ENCODE measurements at places on chromosomes 3 and 15.

DNA sequence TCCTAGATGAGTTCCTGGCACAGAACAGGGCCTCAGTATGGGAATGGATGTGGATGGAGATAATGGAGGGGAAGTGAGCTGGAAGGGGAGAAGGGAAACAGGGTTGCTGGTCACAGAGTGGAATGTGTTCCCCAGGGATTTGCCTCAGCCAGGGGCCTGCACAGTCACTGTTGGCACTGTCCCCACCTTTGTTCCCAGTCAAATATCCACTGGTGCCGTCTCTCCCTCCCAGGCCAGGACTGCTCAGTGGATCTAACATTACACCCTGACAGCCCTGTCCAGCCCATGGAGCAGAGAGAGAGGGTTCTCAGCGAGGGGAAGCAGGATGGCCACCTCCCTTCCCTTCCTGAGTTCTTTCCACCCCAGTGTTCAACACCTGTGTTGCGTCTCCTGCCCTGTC, 1.5 kb upstream of the PPP1R2 start:
- no peak for DNase-seq

- no peak for DNase-seq
These were observed 105.9 kb downstream of the TP63 start for GRCh38 chr3:189737071-189737470.

DNA sequence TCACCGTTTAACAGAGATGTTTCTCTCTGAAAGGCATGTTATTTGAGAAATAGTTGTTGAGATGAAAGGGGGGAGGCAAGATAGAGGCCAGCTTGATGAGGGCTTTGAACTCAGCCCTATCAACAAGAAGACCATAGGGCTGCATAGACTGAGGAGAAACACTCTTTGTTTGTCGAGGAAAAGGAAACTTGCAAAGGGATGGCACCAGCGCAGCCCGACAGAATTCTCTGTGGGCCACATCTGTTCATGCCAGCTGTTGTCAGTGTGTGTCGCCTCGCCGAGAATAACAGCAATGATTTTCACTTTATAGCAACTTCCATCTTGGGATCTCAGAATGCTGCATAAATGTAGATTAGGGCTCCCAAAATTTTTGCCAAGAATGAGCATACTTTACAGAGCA, 478.3 kb upstream of the TPRG1 start:
- DNase-seq: no peak

- no peak for DNase-seq
These were observed 92.8 kb downstream of the GOLIM4 start for GRCh38 chr3:168002786-168003368.

- no peak for DNase-seq
These were observed 55.8 kb upstream of the LMCD1 start for GRCh38 chr3:8445861-8446260.

GRCh38 chr3:15948388-15948787, 150.6 kb upstream of the ANKRD28 start:
- DNase-seq: no peak

- no peak for DNase-seq
These were observed 416.5 kb downstream of the TBL1XR1 start for GRCh38 chr3:176780766-176781165.

DNA sequence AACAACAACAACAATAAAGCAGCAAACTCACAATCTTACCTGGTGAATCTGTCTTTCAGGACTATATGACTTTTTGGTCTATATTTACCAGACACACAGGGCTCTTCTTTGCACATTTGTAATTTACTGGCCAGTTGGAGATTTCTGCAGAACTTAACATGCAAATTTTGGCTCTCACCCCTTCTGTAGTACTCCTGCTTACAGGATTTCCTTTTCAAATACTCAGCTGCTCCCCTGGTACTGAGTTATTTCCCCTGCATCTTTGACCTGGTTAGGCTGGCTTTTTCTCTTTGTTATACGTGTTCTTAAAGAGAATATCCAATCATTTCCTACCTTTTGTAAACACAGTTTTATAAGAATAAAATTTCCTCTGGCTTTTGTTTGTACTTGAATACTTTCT, 228.0 kb downstream of the MBNL1 start:
- no peak for DNase-seq

DNA sequence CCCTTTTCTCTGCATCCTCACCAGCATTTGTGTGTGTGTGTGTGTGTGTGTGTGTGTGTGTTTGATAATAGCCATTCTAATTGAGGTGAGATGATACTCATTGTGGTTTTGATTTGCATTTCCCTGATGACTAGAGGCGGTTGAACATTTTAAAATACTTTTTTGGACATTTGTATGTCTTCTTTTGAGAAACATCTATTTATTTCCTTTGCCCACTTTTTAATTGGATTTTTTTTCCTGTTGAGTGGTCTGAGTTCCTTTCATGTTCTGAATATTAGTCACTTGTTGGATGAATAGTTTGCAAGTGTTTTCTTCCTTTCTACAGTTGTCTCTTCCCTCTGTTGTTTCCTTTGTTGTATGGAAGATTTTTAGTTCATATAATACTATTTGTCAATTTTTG, 54.3 kb upstream of the THSD4 start:
- no peak for DNase-seq

GRCh38 chr3:154540950-154541604, 111.1 kb upstream of the GPR149 start:
- no peak for DNase-seq

DNA sequence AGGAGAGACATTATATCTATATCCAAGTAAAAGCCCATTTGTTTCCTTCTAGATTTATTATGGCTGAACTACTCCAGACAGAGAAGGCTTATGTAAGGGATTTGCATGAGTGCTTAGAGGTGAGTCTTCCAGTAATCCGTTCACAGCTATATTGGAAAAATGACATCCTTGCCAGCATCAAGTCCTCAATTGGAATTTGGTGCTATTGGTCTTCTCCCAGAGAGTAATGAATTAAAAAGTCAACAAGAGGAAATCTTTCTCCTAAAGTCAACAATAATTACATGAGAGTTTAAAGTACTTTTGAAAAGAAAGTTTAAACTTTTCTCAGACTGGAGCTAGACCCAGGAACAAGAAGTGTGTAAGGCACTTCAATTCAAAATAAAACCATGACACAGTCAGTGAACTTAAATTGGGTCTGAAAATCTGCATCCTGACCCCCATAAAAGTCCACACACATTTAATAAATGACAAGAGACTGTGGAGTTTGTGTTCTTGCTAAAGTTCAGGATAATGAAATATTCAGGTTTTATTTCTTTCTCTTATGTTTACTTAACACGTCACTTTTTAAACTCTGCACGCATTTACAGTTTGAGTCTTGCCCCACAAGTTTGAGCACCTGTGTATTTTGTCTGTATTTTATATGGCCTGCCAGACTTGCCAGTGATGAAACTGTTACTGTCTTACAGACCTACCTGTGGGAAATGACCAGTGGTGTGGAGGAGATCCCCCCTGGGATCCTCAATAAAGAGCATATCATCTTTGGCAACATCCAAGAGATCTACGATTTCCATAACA, 268.2 kb upstream of the UMPS start:
- no peak for DNase-seq

GRCh38 chr3:157088601-157089454, 71.1 kb downstream of the CCNL1 start:
- DNase-seq: peak; percentile 95

DNA sequence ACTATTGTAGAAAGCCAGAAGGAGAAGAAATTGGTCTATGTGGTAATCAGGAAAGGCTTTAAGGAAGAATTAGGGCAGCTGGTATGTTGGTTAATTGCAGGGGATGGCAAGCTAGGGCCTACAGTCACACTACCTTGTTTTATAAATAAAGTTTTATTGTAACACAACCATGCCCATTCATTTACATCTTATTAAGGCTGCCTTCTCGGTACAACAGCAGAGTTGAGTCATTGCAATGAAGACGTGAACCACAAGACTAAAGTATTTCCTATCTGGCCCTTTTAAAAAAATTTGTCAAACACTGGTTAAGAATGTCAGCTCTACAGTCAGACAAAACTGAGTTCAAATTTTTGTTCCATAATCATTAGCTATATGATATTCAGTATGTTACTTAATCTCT, 8.3 kb downstream of the SERPINI1 start:
- no peak for DNase-seq

GRCh38 chr3:176633511-176633910, 563.8 kb downstream of the TBL1XR1 start:
- no peak for DNase-seq

GRCh38 chr3:176579711-176580185, 617.5 kb downstream of the TBL1XR1 start:
- DNase-seq: no peak

- no peak for DNase-seq
These were observed 80.7 kb downstream of the NR1I2 start for GRCh38 chr3:119862616-119863015.

GRCh38 chr3:14463330-14464140, 61.1 kb downstream of the SLC6A6 start:
- DNase-seq: no peak

DNA sequence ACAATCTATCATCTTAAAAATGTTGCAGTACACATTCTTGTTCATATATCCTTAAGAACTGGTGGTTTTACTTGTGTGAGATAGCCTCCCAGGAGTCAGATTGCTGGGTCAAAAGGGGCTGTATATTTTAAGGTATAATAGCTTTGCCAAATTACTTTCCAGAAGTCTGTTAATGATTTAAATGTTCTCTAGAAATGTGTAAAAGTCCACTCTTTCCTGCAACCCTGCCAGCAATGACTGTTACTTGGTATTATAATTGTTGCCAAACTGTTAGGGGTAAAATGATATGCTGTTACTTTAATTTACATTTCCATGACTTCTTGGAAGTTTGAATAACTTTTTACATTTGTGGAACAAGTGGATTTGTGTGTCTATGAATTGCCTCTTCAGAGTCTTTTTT, 170.8 kb downstream of the SLC9A9 start:
- DNase-seq: no peak

DNA sequence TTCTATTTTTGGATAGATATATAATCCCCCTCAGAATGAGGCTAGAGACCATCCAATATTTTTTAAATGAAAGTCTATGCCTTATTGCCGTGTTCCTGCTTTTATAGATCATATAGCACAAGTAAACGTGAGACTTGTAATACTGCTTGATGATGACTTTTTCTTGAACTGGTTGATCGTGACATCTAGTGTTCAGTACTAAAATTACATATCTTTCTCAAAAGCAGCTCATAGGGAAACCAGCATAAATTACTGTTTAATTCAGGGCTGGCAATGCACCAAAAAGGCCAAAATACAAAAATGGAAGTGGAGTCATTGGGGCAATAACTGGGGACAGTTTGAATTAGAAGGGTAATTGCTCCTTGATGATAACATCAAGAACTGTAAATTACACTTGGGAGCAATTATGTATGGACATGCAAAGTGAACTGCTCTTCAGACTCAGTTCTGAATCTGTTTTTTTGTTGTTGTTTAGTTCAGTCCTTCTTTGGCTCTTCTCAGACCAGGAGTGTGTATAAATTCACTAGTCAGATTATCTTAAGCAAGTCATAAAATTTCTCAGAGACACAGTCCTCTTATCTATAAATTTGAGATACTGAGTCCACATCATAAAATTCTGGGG, 325.3 kb downstream of the THSD4 start:
- DNase-seq: peak; percentile 40

GRCh38 chr3:140249188-140249587, 314.2 kb downstream of the CLSTN2 start:
- DNase-seq: no peak

GRCh38 chr3:141825216-141826011, 51.0 kb upstream of the ATP1B3 start:
- DNase-seq: no peak

GRCh38 chr3:158735296-158736033, 3.2 kb upstream of the RARRES1 start:
- DNase-seq: no peak

Measured in CD4-positive, alpha-beta T cell treated with Interleukin-10 for 1 hour (primary cell).